Activated CD8-positive, alpha-beta memory T cell treated with anti-CD3 and anti-CD28 coated beads, Interleukin-2, amount 10 ng/mL, durations not matched to agents 7 days and 5 days (primary cell): ENCODE measurements at places on chromosomes 7 and 10. TPM values are rescaled to one million over a fixed set of nuclear protein-coding genes. Genes with fewer than 3 reads are reported as not detected.

DNA sequence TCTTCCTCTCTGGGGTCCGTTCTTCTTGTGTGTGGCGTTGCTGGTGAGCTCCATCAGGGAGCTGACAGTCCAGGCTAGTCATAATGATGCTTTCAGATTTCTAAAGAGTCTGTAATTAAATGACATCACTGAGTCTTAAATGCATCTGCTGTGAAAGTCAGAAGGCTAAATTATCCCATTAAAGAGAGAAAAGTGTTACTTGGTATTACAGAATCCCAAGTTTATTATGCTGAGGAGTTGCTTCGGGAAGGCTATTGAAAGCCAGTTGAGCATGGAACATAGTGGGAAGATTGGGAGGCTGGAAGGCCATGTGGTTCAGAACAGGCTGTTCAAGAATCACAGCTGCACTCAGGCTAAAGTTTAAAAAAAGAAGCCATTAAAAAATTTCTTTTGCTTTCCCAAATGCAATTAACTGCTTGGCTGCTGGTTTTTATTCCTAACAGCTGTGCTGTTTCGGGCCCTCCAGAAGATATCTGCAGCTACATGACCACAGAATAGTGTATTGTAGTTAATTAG is 342.6 kb upstream of the LRGUK start:
- no peaks in the 10 kb centered on the region for H3K27me3 ChIP-seq
- no peak overlapping the region for H3K4me3 ChIP-seq
- peaks cover 2% of the 10 kb centered on the region for H3K36me3 ChIP-seq
- H3K4me1 ChIP-seq: no peaks in the 10 kb centered on the region

Gene TES
- total RNA-seq: 98.5 TPM

Gene CYP3A7
- total RNA-seq: not detected

DNA sequence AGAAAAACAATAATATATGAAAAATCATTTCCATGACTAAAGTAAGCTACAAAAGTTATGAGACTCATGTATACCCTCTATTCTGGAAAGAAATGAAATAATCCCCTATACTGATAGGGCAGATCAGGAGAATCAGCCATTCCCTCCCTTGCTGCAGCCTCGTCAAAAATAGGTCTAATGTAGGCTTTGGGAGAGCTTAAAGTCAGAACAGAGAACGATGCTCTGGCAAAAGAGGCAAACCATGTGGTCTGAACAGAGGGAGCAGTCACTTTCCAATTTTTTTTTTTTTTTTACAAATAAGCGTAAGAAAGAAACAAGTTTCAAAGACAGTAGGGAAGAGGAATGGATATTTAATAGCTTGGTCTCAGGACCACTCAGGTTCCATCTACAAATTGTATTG is 462.2 kb upstream of the LRRTM3 start:
- no peak for DNase-seq
- no peak overlapping the region for H3K4me3 ChIP-seq
- H3K4me1 ChIP-seq: no peaks in the 10 kb centered on the region
- H3K36me3 ChIP-seq: no peaks in the 10 kb centered on the region
- H3K27ac ChIP-seq: no peak overlapping the region

Gene DYDC2
- not detected for total RNA-seq

- no peak overlapping the region for H3K4me3 ChIP-seq
- H3K27me3 ChIP-seq: no peaks in the 10 kb centered on the region
These were observed 128.3 kb downstream of the NEBL start for GRCh38 chr10:20768843-20769242.

GRCh38 chr10:75023074-75023473 is 88.4 kb upstream of the SAMD8 start:
- H3K4me1 ChIP-seq: peaks cover 15% of the 10 kb centered on the region
- H3K4me3 ChIP-seq: no peak overlapping the region
- H3K27ac ChIP-seq: no peak overlapping the region
- peaks cover 15% of the 10 kb centered on the region for H3K36me3 ChIP-seq
- DNase-seq: no peak

DNA sequence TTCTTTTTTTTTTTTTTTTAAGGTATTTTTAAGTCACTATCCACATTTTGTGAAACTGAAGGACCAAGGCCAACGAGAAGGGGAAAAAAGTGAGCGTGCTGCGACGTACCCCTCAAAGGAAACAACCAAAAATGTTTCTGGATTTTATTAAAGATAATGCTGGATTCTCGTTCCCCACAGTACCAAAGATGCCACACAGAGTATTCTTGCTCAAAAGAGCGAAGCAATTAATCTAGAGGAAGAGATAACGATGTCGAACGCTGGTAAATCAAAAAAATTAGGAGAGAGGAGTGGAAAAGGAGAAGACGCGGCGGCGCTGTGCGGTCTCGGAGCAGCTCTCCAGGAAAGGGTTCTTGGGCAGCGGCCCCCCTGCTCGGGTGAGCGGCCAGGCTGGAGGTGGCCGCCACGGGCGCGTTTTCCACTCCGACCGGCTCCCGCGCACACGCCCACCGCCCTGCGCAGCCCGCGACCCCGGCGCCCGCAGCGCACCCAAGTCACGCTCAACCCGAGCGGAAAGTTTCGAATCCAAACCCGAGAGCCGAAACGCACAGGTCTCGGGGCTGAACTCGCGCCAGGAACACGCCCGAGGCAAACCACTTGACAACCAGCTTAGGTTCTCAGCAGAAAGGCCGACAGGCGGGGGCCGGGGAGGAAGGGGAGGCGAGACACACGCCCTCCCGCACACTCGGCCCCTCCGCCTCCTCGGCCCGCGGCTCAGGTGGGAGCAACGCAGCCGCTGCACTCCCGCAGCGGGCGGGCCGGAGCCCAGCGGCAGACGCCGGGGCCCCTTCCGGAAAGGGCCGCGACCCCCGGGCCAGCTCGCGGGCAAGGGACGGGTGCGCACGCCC is 989 bp downstream of the SRPK2 start:
- peaks cover 11% of the 10 kb centered on the region for H3K36me3 ChIP-seq
- peak overlapping the region; percentile 86 for H3K4me3 ChIP-seq
- peak overlapping the region; percentile 77 for H3K27ac ChIP-seq
- peaks cover 23% of the 10 kb centered on the region for H3K4me1 ChIP-seq

GRCh38 chr10:113091920-113092319 is 141.9 kb downstream of the TCF7L2 start:
- peaks cover 18% of the 10 kb centered on the region for H3K4me1 ChIP-seq
- H3K27me3 ChIP-seq: peaks cover 4% of the 10 kb centered on the region
- peaks cover 4% of the 10 kb centered on the region for H3K36me3 ChIP-seq
- DNase-seq: no peak
- no peak overlapping the region for H3K27ac ChIP-seq

- H3K4me1 ChIP-seq: no peaks in the 10 kb centered on the region
- no peaks in the 10 kb centered on the region for H3K27me3 ChIP-seq
- no peak overlapping the region for H3K27ac ChIP-seq
- H3K4me3 ChIP-seq: no peak overlapping the region
- no peaks in the 10 kb centered on the region for H3K36me3 ChIP-seq
These were observed 586.4 kb downstream of the GATA3 start for GRCh38 chr10:8640878-8641277.

Gene CACNA2D1
- total RNA-seq: 0.28 TPM

Gene ACTR3C
- 4.8 TPM for total RNA-seq

Gene PON1
- not detected for total RNA-seq

Gene MYOF
- total RNA-seq: 5.5 TPM

Gene HOXA6
- not detected for total RNA-seq

DNA sequence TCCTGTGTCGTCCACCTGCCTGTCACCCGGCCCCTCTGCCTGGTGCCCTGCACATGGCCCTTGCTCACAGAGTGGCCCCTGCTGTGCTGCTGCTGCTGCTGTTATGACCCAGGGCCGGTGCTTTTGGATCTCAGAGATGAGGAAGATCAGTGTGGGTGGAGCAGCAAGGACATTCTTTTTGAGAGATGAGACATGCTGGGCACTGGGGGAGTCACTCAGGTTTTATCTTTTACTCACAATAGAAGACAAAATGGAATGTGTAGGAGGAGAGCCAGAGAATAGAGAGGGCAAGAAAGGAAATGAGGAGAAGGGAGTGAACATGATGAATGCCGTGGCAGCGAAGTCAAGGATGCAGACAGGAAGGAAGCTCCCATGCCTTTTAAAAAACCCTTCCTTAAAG is 611.5 kb upstream of the DPP6 start:
- no peak overlapping the region for H3K27ac ChIP-seq
- no peaks in the 10 kb centered on the region for H3K36me3 ChIP-seq

DNA sequence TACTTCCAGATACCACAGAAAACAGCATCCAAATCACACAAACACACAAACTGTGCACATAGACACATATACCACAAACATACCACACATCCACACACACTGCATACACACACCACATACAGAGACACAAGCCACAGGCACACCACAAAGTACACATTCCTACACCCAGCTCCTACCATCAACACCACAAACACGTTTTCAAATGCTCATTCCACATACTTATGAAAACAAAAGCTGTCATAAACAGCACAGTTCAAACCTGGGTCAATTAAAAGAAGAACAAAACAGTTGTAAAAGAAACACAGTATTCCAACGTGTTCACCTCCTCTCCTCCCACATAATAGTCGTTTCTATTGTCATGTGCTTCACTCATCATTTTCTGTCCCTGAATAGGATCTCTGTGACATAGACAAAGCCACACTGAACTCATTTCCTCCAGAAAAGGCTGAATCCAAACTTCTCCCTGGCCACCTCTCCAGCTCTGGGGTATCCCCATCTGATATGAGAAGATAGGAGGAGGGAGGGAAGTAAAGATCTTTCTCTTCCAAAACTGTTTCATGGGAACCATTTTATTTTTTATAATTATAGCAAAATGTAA is 89.2 kb downstream of the CXCL12 start:
- H3K27ac ChIP-seq: no peak overlapping the region
- no peak overlapping the region for H3K4me3 ChIP-seq
- H3K4me1 ChIP-seq: peaks cover 5% of the 10 kb centered on the region
- H3K36me3 ChIP-seq: no peaks in the 10 kb centered on the region
- no peak for DNase-seq

Gene ACSL5
- 64.4 TPM for total RNA-seq

DNA sequence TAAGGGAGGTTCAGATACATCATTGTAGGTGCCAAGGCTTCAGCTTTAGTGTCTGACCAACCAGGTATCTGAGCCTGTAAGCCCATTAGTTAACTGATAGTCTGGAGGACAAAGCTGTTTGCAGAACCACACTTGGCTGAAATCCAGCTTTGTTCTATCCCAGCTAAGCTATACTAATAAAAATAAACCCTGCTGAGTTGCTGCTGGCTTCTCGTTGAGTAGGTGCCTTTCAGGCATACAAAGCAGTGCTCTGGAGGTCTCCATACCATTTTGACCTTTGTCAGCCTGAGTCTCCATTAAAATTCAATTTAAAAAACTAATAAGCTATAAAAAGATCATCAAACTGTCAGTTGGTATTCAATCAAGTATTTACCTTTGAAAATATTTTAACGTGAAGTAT is 22.0 kb downstream of the CDCA7L start:
- peaks cover 5% of the 10 kb centered on the region for H3K4me1 ChIP-seq
- H3K4me3 ChIP-seq: no peak overlapping the region
- no peaks in the 10 kb centered on the region for H3K27me3 ChIP-seq
- no peak for DNase-seq

- no peak for DNase-seq
- no peak overlapping the region for H3K4me3 ChIP-seq
- no peaks in the 10 kb centered on the region for H3K4me1 ChIP-seq
- no peak overlapping the region for H3K27ac ChIP-seq
These were observed 130.9 kb downstream of the PHF14 start for GRCh38 chr7:11104578-11104977.

DNA sequence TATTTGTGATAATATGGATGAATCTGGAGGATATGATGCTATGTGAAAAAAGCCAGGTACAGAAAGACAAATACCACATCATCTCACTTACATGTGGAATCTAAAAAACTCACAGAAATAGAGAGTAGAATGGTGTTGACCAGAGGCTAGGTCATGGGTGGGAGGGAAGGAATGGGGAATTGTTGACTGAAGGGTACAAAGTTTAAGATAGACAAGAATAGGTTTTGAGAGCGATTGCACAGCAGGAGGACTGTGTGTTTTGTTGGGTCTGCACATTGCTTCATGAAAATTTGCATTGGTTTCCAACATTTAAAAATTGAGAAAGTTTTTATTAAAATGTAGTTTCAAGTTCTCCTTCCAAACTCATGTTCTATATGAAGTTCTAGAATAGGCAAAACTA is 8.4 kb downstream of the SLC26A5 start:
- H3K4me1 ChIP-seq: no peaks in the 10 kb centered on the region
- peaks cover 43% of the 10 kb centered on the region for H3K27me3 ChIP-seq
- H3K4me3 ChIP-seq: no peak overlapping the region
- no peak overlapping the region for H3K27ac ChIP-seq

GRCh38 chr10:4506095-4506494 is 319.9 kb upstream of the AKR1E2 start:
- peaks cover 6% of the 10 kb centered on the region for H3K27me3 ChIP-seq
- no peak overlapping the region for H3K27ac ChIP-seq
- no peaks in the 10 kb centered on the region for H3K4me1 ChIP-seq
- H3K36me3 ChIP-seq: no peaks in the 10 kb centered on the region

Gene TRIM50
- total RNA-seq: not detected

DNA sequence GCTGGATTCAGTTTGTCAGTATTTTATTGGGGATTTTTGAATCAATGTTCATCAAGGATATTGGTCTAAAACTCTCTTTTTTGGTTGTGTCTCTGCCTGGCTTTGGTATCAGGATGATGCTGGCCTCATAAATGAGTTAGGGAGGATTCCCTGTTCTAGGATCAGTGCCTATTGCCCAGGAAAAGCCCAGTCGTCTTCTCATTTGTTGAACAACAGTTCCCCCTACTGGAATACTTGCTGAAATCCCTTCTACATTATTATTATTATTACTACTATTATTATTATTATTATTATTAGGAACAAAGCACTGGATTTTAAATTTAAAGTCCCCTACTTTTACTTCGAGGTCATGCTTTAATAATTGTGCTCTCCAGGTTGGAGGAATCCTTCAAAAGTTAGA is 528.9 kb downstream of the MAGI2 start:
- H3K36me3 ChIP-seq: no peaks in the 10 kb centered on the region
- no peak for DNase-seq
- no peak overlapping the region for H3K27ac ChIP-seq

Gene PDZD7
- 1.2 TPM for total RNA-seq

- no peak overlapping the region for H3K4me3 ChIP-seq
- no peak for DNase-seq
- no peaks in the 10 kb centered on the region for H3K27me3 ChIP-seq
These were observed 302.9 kb downstream of the XPNPEP1 start for GRCh38 chr10:109620396-109620795.

Gene KNDC1
- not detected for total RNA-seq

Gene TAS2R5
- total RNA-seq: 1.8 TPM

Gene AKR1C8
- total RNA-seq: 0.14 TPM

DNA sequence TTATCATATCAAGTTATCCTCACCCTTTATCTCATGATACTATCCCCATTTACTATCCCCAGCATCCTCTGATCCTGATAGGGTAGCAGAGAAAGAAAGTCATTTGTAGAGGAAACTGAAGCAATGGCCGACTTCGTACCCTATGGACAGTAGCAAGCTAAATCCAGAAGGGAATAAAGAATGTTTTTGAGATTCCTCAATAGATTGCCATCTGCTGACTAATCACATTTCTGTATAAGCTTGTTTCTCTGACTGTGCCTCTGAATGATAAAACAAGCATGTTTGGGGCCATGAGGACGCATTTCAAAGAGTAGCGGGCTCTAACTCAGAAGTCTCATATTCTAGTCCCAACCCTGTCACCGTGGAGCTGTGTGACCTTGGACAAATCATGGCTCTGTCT is 13.2 kb upstream of the FAM107B start:
- no peaks in the 10 kb centered on the region for H3K4me1 ChIP-seq
- H3K36me3 ChIP-seq: no peaks in the 10 kb centered on the region
- no peak overlapping the region for H3K27ac ChIP-seq
- H3K4me3 ChIP-seq: no peak overlapping the region

Gene TEX47
- not detected for total RNA-seq
